ENCODE measurements at places on chromosomes 6 and 20.
A peak's percentile ranks its signal among the peaks of the same experiment; 100 is the strongest.

GRCh38 chr6:150128425-150128824, 14.4 kb upstream of the PPP1R14C start:
- DNase-seq = no peak

- no peak for DNase-seq
These were observed 200.8 kb downstream of the KCNQ5 start for GRCh38 chr6:72822691-72823090.

GRCh38 chr6:117188627-117189201, 76.6 kb upstream of the VGLL2 start:
- DNase-seq = peak; percentile 18

DNA sequence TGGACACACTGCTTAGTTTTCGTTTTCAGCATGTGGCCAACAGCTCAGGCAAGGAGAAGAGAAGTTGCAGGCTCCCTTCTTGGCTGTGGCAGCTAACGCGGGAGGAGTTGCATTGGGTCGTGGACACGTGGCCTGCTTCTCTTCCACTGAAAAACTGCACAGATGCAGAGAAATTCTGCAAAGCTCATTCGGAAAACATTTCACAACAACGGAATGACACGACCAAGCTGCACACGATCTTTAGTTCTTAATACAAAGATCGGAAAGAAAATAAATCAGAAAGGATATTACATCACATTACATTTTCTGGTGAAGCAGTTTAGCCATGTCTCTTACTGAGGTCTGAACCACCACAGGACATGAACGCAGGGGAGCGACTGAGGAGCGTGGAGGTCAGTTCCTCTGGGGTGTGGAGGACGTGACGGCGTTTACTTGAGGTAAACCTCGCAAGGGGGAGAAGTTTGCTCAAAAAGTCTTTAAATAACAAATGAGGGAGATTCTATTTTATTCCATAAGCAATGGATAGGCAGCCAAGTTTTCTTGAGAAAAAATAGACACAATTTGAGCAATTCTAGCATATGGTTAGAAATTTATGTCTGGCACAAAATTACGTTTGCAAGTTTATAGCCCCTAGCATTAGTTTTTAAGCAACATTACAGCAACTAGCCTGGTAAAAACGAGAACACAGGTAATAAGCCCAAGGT, 178.3 kb downstream of the THBS2 start:
- peak; percentile 90 for DNase-seq

- DNase-seq = peak; percentile 18
These were observed 494.3 kb downstream of the EPM2A start for GRCh38 chr6:145241039-145241438.

DNA sequence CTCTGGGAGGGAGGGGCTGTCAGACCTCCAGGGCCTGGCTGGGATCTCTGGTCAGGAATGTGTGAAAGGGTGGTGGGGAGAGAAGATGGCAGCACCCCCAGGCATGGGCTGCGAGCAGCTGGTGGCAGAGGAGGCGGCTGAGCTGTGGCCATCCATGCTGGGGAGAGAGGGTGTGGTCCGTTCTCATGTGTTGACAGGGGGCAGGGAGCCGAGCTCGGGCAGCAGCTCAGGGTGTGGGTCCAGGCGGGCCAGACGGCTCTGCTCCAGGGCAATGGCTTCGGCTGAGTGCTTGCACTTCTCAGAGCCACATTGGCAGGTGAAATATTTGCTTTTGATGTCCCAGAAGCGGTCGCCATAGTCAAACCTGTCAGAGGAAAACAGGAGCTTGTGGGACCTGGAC, 1.1 kb upstream of the SLC44A4 start:
- DNase-seq = no peak

All from cardiac fibroblast (primary cell).